ENCODE measurements at places on chromosomes 5 and 9. TPM values are rescaled to one million over a fixed set of nuclear protein-coding genes. Genes with fewer than 3 reads are reported as not detected.

APBA1 gene
- 4.9 TPM for total RNA-seq

- DNase-seq: no peak
Measured at GRCh38 chr5:72241346-72242003, 78.6 kb downstream of the MRPS27 start.

DNA sequence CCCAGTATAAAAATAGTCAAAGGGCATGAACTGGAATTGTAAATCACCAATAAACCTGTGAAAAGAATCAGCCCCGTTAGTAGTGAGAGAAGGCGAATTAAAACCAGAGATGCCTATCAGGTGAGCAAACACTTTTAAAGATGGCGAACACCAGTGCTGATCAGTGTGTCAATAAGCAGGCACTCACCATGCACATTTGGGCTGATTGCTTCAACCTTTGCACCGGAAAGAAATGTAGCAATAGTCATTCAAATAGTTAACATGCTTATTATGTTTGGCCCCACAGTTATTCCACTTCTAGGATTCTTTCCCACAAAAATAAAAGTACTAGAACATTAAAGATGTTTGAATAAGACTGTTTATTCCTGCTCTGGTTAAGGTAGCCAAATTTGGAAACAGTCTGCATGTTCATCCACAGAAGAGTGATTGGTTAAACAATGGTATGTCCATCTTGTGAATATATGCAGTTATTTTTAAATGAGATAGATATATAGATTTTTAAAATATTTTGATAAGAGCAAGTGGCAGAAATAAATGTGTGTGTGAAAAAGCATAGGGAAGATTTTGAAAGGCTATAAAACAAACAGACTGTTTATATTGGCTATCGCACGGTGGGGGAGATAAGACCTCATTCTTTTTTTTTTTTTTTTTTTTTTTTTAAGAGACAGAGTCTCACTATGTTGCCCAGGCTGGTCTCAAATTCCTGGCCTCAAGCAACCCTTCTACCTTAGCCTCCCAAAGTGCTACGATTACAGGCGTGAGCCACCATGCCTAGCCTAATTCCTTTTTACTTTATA lies 112.2 kb downstream of the PIP5K1B start:
- no peak for DNase-seq

GRCh38 chr9:124800306-124801259 lies 23.6 kb downstream of the OLFML2A start:
- DNase-seq: peak; percentile 66

DNA sequence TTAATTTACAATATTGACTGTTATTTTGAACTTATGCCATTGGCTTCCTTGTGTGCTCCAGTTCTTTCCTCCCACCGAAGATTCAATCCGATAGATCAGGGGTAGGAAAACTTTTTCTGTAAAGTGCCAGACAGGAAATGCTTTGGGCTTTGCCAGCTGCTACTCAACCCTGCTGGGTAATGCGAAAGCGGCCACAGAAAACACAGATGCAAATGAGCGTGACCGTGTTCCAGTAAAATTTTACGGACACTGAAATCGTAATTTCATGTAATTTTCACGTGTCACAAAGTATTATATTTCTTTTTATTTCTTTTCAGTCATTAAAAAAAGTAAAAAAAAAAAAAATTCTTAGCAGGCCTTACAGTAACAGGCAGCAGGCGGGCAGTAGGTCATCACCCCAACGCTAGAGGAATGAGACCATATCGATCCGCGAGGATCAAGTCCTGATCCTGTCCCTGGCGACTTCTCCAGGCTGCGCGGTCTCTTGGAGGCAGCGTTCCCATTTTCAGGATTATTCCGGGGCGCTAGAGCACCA lies 599 bp downstream of the NMRK1 start:
- peak; percentile 72 for DNase-seq

- no peak for DNase-seq
Measured at GRCh38 chr9:36725777-36726356, 153.2 kb downstream of the MELK start.

All from dermis blood vessel endothelial cell (primary cell).